GM19239 (cell line): ENCODE measurements at places on chromosomes 1 and 21.
A peak's percentile ranks its signal among the peaks of the same experiment; 100 is the strongest.

DNA sequence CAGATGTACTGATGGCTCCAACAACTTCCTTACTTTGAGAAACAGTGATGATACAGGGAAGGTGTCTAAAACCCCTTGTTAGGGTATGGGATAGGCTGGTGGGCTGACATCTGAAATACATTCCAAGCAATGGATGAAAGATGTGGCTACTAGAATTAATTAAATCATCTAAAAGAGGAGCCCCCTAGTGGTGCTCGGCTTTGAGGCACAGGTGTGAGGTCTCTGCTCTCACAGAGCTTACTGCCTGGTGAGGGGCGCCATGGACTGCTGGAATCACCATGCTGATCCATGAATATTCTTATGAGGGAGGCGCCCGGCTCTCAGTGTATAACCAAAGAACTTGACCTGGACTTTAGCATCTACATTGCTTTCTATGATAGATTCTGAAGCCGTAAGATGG lies 48.5 kb downstream of the GNG4 start:
- no peak for DNase-seq

DNA sequence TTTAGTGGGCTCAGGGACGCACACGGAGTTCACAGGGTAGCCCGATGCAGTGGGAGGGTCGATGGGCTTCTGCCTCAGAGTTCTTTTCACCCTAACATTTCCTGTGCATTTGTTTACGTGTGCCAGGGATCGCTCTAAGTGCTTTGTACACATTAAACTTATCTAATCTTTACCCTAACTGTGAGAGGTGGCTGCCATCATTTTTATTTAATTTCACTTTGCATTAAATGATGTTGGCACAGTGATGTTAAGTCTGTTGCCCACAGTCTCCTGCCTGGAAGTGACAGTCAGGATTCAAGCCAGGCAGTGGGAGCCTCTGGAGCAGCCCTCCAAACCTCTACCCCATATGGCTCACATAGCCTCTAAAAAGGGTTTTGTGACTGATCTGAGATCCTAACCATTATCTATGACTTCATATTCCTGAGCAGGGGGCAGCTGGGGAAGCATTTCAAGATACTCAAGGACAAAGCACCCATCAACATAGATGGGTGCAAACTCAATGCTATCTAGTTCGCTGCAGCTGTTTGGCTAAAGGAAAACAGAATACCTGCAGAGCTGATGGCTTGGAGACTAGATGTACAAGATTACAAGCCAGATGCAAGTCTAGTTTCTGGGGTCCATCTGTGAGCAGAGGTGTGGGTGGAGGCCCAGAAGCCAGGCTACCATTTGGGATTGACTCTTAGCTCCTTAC lies 303.8 kb downstream of the DISC1 start:
- no peak for DNase-seq

DNA sequence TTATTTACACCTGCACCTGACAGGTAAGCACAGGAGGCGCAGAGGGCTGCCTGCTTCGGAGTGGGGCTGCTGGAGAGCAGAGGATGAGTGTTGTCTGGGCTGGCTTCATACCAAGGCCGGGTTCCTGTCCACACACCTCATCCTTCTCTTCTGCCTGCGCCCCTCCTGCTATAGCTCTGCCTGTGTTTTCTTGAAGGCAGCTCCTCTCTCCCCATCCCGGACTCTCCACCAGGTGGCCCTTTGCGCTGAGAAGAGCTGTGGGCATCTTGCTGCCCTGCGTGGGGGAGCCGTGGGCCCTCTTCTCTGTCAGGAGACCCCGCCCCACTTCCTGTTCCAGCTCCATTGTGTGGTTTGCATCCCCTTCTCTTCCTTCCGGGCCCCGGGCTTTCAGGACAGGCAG lies 35.0 kb downstream of the ARHGEF10L start:
- DNase-seq: no peak

- DNase-seq: no peak
Measured at GRCh38 chr1:205449750-205450443, 5.9 kb downstream of the BLACAT1 start.

DNA sequence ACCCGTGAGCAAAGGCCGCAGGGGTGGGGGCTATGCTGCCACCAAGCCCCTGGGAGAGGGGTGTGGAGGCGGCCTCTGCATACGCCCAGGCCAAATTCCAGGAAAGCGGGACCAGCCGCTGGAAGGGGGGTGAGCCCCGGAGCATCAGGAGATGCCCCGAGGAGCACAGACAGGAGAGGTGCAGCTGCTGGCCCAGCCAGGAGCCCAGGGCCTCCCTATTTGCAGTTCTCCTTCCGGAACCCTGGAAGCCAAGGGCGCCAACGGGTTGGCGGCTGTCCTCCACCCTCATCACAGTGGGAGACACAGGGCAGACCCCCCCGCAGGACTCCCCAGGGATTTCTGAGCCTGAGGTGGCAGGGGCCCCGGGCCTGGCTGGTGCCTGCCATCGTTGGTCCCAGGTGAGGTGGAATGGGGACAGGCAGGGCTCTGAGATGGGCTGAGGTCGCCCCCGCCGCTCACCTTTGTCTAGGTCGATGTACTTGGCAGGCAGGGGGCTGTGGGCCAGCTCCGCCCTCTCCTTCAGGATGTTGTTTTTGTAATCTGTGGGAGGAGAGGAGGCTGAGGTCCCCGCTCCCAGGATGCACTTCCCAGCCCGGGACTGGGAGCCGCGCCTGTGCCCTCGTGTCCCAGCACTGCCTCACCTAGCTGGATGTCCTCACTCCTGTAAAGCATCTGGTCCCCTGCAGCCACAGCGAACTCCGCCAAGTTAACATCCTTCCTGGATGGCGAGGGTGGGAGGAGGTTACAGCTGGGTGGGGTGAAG lies 4.4 kb upstream of the DVL1 start:
- no peak for DNase-seq

GRCh38 chr1:1039145-1039910 lies 19.4 kb downstream of the AGRN start:
- DNase-seq: peak; percentile 63

DNA sequence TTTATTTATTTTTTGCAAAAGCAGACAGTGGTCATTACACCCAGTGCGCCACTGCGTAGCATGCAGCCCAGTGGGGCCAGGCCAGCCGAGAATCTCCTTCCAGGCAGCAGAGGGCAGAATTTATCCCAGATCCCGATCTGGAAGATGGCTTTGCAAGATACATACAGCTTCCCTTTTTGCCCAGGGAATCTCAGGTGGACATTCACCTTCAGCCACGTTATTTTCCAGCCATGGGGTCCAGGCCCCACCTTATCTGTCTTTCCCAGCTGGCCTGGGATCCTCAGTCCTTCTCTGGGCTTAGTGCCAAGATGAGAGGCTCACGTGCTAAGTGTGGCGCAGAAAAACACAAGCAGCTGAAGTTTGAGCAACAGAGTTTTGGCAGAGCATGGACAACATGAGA lies 123.6 kb downstream of the AJAP1 start:
- DNase-seq: no peak

- no peak for DNase-seq
Measured at GRCh38 chr1:183733715-183734114, 71.2 kb upstream of the RGL1 start.

- no peak for DNase-seq
Measured at GRCh38 chr1:2130871-2131289, 63.7 kb downstream of the FAAP20 start.

- no peak for DNase-seq
Measured at GRCh38 chr1:241648159-241648558, 3.9 kb upstream of the WDR64 start.

DNA sequence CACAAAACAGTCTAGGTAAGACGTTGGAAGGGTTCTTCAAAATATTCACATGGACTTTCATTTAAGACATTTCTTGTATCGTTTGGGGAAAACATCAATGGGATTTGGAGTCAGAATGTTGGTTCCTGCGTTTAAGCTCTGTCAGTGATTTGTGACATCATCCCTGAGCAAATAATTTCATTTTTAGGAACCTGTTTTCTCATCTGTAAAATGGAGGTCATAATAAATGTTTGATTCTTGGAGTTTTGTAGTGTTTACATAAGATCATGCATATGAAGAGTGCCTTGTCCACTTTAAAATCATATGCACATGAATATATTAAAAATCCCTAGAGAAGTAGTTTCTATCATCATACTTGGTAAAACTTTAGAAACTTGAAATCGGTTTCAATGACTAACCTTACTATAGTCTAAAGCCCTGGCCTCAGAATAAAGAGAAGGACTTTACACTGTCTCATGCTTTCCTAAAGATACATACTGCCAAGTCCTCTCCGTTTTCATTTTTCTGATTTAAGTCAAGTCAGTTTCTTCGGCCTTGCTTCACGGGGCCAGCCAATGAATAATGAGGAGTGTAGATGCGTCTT lies 178.4 kb downstream of the ADSS2 start:
- no peak for DNase-seq

GRCh38 chr1:10019561-10019960 lies 13.2 kb upstream of the UBE4B start:
- DNase-seq: no peak

DNA sequence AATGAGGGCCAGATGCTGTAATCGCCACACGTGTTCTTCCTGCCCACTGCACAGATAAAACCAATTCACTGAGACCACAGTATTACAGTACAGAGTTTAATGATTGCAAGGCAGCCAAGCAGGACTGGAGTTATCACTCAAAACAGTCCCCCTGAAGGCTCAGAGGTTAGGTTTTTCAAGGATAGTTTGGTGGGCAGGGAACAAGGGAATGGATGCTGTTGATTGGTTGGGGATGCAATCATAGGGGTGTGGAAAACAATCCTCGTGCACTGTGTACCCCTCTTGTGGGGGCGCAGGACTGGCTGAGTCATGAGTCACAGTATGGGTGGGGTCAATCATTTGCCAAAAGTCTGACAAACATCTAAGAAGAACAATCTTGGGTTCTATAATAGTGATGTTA lies 12.4 kb upstream of the USP1 start:
- no peak for DNase-seq

GRCh38 chr1:16960560-16961296 lies 19.7 kb downstream of the MFAP2 start:
- DNase-seq: peak; percentile 89

DNA sequence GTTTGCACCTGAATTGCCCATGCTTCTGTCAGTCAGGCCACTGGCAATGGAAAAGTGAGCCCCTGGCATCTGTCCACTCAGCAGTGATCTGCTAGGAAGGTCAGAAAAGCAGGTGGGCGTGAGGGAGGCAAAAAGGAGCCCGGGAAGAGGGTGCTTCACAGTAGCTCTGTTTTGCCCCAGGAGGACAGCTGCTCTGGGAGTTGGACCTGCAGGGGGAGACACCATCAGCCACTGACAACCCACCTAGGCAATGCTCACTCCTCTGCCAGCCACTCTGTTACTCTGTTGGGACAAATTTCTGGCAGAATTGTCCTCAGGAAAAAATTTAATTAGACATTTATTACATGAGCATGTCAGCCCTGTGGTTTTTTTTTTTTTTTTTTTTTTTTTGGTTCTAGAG lies 146.4 kb downstream of the LRIG2 start:
- no peak for DNase-seq

- no peak for DNase-seq
Measured at GRCh38 chr21:44449473-44450363, 5.6 kb upstream of the LRRC3 start.

DNA sequence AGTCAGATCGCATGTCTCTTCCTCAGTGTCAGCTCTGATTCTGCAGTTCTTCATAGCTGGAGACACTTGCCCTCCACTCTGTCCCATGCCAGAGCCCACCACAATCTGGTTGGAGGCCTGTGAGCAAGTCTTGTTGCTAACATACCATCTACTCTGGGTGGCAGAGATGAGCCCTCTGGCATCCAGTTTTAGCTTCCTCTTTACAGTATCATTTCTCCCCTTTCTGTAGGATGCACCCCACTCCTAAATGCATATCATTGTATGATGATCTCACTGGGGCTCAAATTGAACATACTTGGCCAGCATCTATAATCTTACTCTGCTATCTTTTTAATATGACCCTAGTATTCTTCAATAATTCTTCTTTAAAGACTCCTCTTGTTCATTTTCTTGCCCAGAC lies 16.9 kb downstream of the PCNX2 start:
- DNase-seq: no peak

- DNase-seq: no peak
Measured at GRCh38 chr1:151511636-151512215, 539 bp downstream of the CGN start.

DNA sequence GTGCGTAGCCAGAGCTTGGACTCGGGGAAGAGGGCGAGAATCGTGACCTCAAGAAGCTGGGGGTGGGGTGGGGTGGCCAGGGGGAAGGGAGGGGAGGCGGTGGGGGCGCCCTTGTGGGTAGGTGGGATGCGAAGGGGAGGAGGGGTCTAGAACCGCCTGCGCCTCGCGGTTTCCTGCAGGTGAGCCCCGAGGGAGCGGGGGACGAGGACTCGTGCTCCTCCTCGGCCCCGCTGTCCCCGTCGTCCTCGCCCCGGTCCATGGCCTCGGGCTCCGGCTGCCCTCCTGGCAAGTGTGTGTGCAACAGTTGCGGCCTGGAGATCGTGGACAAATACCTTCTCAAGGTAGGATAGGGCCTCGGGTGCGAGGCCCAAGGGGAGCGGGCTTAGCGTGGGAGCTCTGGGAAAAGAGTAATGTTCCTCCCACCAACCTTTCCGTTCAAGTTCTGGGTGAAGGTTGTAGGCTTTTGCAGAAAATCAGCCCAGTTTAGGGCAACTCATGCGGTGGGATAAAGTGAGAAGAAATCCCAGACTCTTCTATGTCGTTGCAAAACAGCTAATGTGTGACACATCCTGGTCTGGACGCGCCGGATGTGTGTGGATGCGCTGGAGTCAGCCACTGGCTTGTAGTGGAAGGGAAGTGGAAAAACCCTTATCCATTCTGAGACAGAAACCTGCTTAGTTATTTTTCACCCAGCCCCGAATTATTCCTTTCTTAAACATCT lies 2.9 kb downstream of the LHX8 start:
- no peak for DNase-seq

DNA sequence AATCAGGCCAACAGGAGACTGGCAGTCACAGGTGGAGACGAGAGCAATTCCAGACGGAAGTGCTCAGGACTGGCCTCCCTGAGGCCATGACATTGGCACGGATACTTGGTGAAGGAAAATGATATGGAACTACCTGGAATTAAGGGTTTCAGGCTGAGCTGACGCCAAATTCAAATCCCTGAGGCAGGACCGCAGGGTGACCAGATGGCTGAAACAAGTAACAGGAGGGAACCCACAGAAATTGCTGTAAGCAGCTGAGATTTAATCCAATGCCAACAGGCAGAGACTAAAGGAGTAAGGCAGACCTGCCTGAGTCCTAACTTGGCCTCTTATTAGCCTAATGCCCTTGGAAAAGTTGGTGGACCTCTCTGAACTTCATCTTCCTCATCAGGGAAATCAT lies 76.2 kb downstream of the ERG start:
- no peak for DNase-seq

- DNase-seq: no peak
Measured at GRCh38 chr1:153493343-153493960, 33.0 kb upstream of the S100A7 start.

- DNase-seq: no peak
Measured at GRCh38 chr1:18802231-18802630, 57.2 kb downstream of the TAS1R2 start.

- DNase-seq: no peak
Measured at GRCh38 chr1:39328586-39329121, 124.2 kb downstream of the MACF1 start.

- no peak for DNase-seq
Measured at GRCh38 chr1:29460694-29461093, 224.4 kb downstream of the PTPRU start.

GRCh38 chr1:85544689-85545215 lies 35.8 kb upstream of the CCN1 start:
- no peak for DNase-seq

GRCh38 chr21:34186109-34186719 lies 112.8 kb downstream of the MRPS6 start:
- no peak for DNase-seq

- DNase-seq: no peak
Measured at GRCh38 chr1:176557543-176558258, 94.7 kb downstream of the PAPPA2 start.

GRCh38 chr1:156259805-156260204 lies 11.9 kb upstream of the PAQR6 start:
- DNase-seq: no peak

- no peak for DNase-seq
Measured at GRCh38 chr1:51924455-51924854, 45.9 kb upstream of the NRDC start.
